Stimulated activated CD4-positive, alpha-beta T cell treated with anti-CD3 and anti-CD28 coated beads, Interleukin-15, amount 100 ng/mL, for 1 hour (primary cell): ENCODE measurements at places on chromosomes 6 and 20.

DNA sequence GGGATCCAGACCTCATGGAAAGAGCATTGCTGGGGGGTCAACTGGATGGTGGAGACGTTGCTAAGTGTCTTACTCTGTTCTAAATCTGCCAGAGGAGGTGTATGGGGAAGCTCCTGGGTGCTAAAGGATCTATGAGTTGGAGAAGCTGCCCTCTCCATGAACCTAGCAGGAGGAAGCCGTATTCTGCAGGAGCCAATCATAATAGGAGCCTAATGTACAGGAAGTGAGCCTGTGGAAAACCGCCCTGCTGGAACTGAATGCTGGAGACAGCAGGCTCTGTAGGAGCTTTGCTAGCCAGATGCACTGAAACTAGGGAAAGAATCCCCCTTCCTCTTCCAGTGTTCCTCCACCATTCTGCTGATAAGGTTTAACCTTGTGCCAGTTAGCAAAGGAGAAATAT, 10.9 kb downstream of the CASP8AP2 start:
- DNase-seq, result no peak

- no peak for DNase-seq
Measured at GRCh38 chr20:709423-709822, 33.8 kb upstream of the SCRT2 start.

DNA sequence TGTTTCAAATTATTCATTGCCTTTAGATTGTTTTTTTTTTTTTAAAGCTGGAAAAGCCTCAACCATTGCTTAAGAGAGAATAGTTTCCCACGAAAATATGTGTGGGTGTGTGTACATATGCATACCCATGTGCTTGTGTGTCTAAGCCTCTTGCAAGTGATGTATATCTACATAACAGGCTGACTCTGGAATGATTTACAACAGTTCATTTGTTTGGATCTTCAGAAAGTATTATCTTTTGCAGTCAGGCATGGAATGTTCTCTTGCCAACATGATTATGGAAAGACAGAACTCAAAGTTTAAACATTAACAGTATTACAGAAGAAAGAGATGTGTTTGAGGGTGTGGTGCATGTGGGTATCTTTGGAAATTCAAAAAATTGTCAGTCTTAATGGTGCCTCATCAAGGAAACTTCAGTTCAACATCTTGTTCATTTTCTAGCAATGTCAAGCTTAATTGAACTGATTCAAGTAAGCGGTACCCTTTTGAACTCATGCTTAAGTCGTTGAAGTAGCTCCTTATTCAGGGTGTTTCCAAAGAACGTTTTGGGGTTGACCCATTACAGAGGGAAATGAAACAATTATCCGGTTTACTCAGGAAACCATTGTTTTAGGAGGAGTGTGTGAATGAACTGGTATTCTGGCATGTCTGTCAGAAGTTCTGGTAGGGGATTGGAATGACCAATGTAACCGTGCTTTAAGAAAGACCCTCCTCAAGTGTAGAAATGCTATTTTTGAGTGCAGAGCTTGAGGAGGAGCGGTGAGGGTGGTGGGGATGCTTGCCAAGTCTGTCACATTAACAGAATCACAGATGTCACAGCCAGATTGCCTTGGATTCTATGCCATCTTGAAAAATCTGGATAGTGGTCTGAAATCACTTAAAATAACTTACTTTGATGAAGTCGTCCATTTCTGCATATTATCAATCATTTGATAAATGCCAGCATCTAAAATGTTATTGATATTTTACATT, 60.3 kb downstream of the ADGRG6 start:
- no peak for DNase-seq

DNA sequence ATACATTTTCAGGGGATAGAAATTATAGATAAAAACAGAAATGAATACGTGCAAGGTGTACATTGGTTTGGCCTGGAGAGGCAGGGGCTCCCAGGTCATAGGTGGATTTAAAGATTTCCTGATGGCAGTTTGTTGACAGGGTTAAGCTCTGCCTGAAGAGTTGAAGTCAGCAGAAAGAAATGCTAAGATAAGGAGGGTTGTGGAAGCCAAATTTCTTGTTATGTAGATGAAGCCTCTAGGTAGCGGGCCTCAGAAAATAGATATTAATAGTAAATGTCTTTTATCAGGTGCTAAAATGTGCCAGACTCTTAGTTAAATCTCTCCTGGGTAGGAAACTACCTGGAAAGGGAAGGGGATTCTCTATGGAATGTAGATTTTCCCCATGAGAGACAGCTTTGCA, 188.8 kb downstream of the CDH26 start:
- DNase-seq, result no peak

GRCh38 chr20:23910210-23910609, 30.7 kb upstream of the CST5 start:
- no peak for DNase-seq

- no peak for DNase-seq
Measured at GRCh38 chr6:131362070-131362469, 211.0 kb upstream of the ARG1 start.

DNA sequence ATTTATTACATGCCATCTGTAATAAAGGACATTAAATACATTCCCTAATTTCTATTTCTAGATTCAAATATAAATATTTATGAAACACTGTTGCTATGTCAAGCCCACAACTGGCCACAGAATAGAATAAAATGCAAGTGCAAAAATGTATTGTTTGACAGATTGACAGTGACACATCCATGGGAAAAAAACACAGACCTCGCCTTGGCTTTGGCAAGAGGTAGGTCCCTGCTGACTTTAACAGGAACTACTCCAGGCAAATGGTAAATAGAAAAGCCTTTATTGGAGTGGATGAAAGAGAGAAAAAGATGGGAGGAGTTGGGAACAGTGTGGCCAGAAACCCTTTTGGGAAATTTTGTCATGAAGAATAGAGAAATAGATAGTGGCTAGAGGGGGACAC, 622.9 kb downstream of the UTRN start:
- no peak for DNase-seq

- no peak for DNase-seq
Measured at GRCh38 chr20:16049529-16050093, 523.6 kb downstream of the KIF16B start.

GRCh38 chr6:158387036-158387435, 74.8 kb downstream of the TULP4 start:
- no peak for DNase-seq

- DNase-seq, result no peak
Measured at GRCh38 chr6:22017272-22017671, 279.6 kb downstream of the PRL start.
